Hematopoietic multipotent progenitor cell treated with erythropoietin and hydrocortisone succinate and interleukin-3 and kit ligand, for 4 days (in vitro differentiated cells): ENCODE measurements at places on chromosomes 11 and 22.

GRCh38 chr11:29200791-29201562 is 815.9 kb downstream of the KCNA4 start:
- no peak for DNase-seq

DNA sequence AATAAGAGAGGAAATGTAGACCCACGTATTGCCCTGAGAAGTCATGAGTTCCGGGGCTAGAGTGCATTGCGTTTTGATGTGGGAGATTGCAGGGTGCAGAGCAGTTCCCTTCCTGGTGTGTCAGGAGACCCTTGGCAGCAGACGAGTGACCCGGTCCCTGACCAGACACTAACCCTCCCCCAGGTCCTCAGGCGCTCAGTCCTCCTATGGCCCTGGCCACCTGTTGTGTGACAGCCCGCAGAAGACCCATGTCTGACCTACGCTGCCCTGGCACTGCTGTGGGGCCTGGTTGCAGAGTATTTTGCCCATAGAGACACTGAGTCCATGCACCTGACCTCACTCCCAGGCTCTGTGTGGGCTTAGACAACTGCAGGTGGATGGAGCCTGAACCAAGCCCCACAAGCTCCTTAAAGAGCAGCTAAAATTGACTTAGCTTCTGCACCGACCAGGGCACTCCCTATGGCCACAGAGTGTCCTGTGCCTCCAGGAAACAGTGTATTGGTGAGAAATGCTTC is 833.8 kb downstream of the TBC1D22A start:
- no peak for DNase-seq

- no peak for DNase-seq
Observed at GRCh38 chr11:6626971-6627761, 7.9 kb upstream of the TPP1 start.

DNA sequence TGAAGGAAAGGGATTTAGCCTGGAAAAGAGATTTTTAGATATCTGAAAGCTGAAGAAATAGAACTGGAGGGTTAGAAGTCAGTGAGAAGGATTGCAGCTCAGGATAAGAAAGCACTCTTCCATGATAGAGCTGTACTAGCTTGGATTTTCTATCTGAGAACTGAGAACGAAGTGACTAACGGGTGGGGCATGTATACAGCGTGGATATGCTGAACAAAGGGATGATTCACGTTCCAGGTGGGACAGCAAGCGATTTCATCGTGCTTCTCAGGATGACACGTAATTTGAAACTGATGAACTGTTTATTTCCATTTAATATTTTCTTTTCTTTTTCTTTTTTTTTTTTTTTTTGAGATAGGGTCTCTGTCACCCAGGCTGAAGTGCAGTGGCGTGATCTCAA is 53.0 kb downstream of the GRAMD1B start:
- DNase-seq = no peak

GRCh38 chr11:87236368-87236767 is 198.6 kb downstream of the TMEM135 start:
- DNase-seq = no peak

DNA sequence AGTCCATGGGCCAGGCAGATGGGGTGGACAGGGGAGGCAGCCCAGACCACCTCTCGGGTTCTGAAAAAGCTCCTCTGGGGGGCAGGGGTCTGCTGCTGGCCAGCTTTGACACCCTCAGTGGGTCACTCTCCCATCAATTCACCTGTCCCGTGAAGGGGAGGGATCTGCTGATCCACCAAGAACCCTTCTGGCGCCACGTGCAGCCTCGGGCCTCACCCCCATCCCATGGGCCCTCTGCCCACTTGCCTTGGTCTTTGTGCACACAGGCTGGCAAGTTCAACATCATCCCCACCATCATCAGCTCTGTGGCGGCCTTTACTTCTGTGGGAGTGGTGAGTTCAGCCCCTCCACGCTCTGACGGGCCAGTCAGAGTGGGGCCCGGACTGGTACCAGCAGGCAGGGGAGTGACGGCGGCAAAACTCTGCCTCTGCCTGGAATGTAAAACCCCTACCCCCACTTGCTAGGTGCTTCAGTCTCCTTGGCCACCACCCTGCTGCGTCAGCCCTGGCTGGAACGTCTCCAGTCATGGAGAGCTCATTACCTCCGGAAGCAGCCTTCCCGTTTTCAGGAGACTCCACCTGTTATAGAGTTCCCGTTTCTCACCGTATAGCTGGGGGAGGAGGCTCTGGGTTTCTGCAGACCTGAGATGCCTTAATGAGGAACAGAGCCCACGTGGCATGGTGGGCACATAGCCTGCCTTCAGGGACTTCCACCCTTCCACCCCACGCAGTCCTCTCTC is 12.7 kb downstream of the PRG3 start:
- peak; percentile 32 for DNase-seq

DNA sequence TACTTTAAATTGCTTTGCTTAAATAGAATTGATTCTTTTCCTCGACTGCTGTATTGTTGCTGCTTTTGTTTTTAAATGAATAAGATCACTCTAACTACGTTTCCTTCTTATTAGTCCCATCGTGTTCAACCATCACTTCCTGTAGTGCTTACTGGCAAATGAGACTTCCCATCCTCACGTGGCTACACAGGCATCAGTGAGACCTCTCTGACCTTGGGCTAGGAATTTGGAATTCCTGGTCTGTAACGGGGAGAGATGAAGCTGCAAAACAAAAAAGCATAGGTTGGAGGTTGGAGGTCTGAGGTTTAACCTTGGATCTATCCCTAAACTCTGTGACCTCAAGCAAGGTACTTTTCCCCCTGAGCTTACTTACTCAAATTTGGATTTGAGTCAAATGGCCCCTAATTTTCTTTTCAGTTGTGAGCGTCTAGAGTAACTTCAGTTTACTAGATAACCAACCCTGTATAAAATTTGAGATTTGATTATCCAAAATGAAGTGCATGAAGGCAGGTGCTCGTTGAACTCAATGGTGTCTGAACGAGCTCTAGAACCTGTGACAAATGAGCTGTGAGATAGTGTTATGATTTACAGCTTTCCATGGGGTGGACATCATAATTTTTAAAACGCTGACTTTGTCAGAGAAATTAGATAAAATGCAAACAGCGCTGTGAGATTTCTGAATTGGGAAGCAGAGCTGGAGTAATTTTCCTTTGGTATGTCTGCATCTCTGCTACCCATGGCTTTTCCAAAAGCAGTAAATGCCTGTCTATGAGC is 151.2 kb downstream of the DBX1 start:
- DNase-seq = no peak

GRCh38 chr22:46031066-46031465 is 54.1 kb upstream of the WNT7B start:
- DNase-seq = no peak

DNA sequence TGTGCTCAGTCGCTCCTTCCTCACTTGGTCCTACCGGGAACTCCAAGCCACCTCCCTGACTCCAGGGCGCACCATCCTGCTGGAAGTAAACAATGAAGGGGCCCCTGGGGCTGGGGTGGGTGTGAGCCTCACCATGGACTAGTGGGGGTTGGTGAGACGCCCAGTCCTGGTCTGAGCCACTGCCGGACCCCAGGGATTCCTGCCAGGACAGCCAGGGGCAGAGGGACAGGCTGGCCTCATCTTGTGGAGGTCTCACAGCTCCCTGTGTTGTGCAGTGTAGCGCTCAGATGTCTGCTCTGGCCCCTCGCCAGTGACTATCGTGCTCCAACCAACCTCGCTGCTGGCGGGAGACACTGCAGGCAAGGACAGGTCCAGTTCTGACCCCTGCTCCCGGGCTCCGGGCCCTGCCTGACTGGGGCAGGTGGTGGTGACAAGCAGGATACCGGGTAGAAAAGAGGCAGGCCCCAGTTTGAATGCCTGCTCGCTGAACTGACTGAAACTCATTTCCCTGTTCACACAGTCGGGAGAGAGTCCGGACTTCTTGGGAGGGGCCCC is 1021.4 kb downstream of the BRD1 start:
- no peak for DNase-seq

- DNase-seq = peak; percentile 77
Observed at GRCh38 chr22:38214302-38215056, 12.7 kb downstream of the MAFF start.
